ENCODE measurements at places on chromosomes 16 and 17.
A peak's percentile ranks its signal among the peaks of the same experiment; 100 is the strongest.

GRCh38 chr16:52501746-52502145 lies 45.2 kb downstream of the TOX3 start:
- DNase-seq = no peak

DNA sequence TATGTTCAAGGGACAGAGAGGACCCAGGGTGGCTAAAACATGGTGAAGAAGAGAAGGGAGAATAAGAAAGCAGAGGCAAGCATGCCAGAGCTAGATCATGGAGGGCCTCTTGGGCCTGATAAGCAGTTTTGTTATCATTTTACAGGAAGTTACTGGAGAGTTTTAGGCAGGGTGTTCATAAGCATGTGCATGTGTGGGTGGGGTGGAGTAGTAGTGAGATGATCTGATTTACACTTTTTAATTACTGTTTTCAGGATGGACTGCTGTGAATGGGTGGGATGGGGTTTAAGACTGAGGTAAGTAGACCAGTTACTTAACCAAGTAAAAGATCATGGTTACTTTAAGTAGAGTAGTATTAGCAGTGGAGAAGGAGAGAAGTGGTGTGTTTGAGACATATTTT lies 173.6 kb downstream of the PHKB start:
- no peak for DNase-seq

DNA sequence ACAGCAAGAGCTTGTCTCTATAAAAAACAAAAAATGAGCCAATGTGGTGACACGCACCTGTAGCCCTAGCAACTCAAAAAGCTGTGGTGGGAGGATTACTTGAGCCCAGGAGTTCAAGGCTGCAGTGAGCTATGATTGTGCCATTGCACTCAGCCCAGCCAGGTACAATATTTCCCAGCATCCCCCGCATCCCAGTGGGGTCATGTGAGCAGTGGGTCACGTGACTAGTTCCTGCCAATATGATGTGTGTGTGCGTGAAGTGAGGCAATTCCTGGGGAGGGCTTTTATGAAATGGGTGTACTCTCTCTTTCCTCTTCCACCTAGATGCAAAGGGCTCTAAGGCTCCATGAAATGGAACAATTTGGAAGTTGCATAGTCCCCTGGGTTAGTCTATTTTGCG lies 81.3 kb downstream of the GSG1L start:
- no peak for DNase-seq

DNA sequence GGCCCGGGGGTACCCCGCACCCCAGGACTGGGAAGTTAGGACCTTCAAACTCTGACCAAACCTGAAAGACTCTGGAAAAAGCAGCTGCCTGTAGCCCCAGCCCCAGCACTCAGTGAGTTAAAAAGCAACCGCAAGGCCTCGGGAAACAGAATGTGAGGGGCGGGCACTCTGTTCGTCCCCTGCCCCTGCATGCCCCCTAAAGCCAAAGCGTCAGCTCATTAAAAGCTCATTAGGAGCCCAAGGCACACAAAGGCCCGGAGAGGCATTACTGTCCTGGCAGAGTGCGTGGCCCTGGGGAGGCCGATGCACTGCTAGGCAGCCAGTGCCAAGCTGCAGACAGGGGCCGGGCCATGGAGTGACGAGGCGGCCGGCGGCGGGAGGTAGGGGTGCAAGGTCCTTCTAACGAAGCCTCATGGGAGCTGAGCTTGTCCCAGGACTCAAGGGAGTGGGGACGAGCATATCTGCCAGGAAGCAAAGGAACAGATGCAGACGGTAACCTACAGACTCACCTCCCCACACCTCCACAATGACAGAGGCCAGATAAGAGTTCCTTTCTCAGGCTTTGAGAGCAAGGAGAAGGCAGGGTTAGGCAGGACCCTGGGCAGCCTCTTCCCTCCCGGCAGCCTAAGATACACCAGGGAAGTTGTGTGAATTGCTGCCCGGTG lies 116.8 kb downstream of the ENGASE start:
- DNase-seq = no peak

DNA sequence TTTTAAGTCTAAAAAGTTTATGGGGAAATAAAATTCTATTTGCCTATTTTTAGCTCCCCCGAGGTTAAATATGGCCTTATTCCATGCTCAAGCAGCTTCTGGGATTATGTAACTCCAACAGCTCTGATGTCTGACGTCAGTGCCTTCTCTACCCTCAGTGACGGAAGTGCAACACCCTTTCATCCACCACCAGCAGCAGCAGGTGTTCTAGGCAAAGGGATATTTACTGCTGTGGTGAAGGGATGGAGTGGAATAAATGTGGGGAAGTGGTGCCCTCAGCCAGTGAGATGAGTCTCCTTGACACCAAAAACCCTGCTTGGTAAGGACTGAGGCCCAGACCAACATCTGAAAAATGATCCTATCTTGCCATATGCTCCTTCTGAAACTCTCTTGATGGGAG lies 247.4 kb downstream of the SHISA9 start:
- no peak for DNase-seq

GRCh38 chr17:48439875-48440505 lies 10.0 kb upstream of the SKAP1 start:
- peak; percentile 77 for DNase-seq

DNA sequence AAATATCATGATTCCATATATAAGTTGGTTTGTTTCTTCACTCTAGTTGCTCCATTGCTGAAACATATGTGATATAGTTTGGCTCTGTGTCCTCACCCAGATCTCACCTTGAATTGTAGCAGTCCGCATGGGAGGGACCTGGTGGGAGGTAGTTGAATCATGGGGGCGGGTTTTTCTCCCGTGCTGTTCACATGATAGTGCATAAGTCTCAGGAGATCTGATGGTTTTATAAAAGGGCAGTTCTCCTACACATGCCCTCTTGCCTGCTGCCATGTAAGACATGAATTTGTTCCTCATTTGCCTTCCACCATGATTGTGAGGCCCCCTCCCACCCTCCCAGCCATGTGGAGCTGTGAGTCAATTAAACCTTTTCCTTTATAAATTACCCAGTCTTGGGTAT lies 915.5 kb downstream of the KCNJ2 start:
- DNase-seq = no peak

Measured in CD4-positive, alpha-beta memory T cell (primary cell).